Neural progenitor cell (in vitro differentiated cells): ENCODE measurements at places on chromosomes 6 and 20. TPM values are rescaled to one million over a fixed set of nuclear protein-coding genes. Genes with fewer than 3 reads are reported as not detected.

HRH3 gene
- total RNA-seq: 0.09 and 1.7 TPM in 2 replicates

MEI4 gene
- 1.0 TPM in 2 replicates for total RNA-seq

SEMG1 gene
- total RNA-seq: not detected in 2 replicates

EPHA7 gene
- total RNA-seq: 47.6 and 80.7 TPM in 2 replicates

GRM4 gene
- total RNA-seq: 1.2 and 1.8 TPM in 2 replicates

PRL gene
- not detected in 2 replicates for total RNA-seq

RHAG gene
- not detected in 2 replicates for total RNA-seq

OR2H1 gene
- not detected in 2 replicates for total RNA-seq

GHRH gene
- 3.2 TPM in 1 of 2 replicates, not detected in the other for total RNA-seq

CCM2L gene
- total RNA-seq: 0.75 and 3.9 TPM in 2 replicates

C6orf58 gene
- not detected in 2 replicates for total RNA-seq

OTOR gene
- total RNA-seq: not detected in 2 replicates

F13A1 gene
- 1.7 and 3.6 TPM in 2 replicates for total RNA-seq

CCR6 gene
- total RNA-seq: not detected in 2 replicates

TPMT gene
- 15.0 and 22.1 TPM in 2 replicates for total RNA-seq

FAM209A gene
- total RNA-seq: 0.43 TPM in 1 of 2 replicates, not detected in the other

TP53TG5 gene
- 0.06 TPM in 1 of 2 replicates, not detected in the other for total RNA-seq

RAB23 gene
- 26.9 and 43.7 TPM in 2 replicates for total RNA-seq

RAB44 gene
- total RNA-seq: 0.03 TPM in 1 of 2 replicates, not detected in the other

ANKEF1 gene
- 4.2 and 8.3 TPM in 2 replicates for total RNA-seq
